SK-MEL-5 (cell line): ENCODE measurements at places on chromosomes 2 and 18. TPM values are rescaled to one million over a fixed set of nuclear protein-coding genes. Genes with fewer than 3 reads are reported as not detected.

Gene VSNL1
- total RNA-seq: 0.08 TPM in 1 of 2 replicates, not detected in the other

Gene MALL
- not detected in 2 replicates for total RNA-seq

Gene KCNIP3
- total RNA-seq: 18.1 and 21.0 TPM in 2 replicates

DNA sequence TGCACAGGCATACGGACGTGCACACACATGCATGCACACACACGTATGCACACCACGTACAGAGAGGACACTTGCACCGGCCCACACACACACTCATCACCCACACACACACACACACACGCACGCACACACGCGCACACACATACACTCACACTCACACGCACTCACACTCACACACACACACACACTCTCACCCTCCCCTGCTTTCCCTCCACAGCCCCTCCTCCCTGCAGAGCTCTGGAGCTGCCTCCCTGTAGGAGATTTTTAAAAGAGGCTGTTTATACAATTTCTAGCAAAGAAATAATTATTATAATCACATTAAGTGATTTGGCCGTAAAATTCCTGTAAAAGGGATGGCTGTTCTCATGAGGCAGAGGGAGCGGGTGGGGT, 36.5 kb upstream of the SNED1 start:
- no peak for DNase-seq

DNA sequence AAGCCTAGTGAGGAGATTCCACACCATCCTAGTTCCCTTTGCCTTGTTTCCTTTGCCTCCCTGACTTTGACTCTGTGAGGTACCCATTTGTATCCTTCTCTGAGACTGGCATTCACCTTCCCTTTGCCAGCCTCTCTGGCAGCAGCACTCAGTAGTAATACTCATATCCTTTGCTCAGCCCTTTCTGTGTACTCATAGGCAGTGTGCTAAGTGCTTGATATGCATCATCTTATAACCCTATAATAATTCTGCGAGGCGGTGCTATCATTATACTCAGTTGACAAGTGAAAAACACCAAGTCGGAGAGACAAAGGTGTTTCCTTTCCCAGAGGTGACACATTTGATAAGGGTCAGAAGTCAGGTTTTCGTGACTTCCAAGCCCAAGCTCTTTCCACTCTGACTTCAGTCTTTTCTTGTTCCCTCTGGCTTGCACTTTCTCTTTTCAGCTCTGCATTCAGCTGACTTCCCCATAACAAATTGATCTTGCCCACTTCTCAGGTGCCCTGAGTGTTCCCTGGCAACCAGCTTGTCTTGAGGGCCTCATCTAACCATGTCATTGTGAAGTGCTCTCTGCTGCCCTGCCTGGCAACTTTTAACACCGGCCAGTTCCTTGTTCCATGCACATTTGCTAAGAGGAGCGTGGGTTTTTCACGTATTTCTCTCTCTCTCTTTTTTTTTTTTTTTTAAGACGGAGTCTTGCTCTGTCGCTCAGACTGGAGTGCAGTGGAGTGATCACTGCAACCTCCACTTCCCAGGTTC, 94.5 kb upstream of the UPP2 start:
- DNase-seq: peak; percentile 23

DNA sequence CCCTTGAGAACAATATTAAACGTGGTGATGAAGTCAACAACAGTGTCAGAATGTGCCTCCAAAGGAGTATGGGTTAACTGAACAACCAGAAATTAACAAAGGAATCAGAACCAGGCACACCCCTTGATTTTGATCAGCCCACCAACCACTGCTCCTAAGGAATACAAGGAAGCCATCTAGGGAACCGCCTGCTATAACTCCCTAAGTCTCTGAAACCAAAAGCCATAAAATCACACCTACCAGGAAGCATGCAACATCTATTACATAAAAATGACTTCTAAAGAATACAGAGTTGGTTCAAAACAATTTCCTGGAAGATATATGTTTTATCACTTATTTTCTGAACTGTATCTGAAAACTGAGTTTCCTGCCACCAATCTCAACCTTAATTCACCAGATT, 360.0 kb downstream of the EPHA4 start:
- DNase-seq: no peak

DNA sequence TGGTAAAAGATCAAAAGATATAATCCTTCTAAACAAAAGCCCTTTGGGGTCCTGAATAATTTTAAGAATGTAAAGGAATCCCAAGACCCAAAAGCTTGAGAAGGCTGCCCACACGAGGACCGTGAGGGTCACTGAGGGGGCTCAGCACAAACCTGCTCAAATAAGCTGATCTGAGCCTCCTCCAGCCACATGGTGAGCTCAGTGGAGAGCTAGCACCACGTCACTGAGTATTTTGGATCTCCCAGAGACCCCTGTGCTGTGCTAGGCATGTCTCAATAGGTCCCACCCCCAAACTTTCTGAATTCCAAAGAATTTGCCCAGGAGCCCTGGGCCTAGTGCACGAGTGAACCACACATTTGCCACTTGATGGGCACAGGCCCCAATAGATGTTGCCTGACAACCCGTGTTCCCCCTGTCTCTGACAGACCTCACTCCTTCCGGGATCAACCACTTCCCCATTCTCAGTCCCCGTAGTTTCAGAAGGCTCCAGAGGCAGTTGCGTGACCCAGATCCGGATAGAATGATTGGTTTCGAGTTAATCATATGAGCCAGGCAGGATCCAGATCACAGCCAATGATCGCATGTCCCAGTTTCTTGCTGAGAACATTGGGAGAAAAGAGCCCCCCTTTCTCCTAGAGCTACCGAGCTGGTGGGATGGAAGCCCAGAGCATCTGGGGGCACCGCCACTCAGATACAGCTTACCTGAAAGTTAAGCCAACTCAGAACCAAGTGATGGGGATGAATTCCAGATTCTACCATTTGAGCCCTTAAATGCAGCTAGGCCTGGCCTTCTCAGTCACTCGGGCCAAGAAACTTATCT, 203.8 kb downstream of the TNS1 start:
- DNase-seq: no peak

GRCh38 chr2:95026471-95027368, 1.2 kb downstream of the MAL start:
- DNase-seq: no peak

DNA sequence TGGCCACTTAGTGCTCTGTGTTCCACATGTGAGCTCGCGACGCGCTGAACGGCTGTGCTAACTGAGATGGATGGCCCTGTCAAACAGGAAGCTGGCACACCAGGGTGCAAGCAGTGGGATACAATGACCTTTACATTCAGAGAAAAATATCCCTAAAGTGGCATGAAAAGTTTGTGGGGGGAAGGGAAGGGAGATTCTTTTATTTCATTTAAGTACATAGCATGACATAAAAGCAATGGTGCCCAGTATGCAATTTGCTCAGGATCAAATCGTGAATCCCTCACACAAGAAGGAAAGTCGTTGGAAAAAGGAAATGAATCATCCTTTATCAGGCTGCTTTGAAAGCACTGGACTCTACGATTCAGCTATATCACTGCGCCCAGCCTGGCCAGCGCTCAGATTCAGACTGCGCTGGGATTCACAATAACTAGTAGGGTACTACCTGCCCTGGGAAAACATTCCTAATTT, 26.0 kb downstream of the SATB2 start:
- no peak for DNase-seq

DNA sequence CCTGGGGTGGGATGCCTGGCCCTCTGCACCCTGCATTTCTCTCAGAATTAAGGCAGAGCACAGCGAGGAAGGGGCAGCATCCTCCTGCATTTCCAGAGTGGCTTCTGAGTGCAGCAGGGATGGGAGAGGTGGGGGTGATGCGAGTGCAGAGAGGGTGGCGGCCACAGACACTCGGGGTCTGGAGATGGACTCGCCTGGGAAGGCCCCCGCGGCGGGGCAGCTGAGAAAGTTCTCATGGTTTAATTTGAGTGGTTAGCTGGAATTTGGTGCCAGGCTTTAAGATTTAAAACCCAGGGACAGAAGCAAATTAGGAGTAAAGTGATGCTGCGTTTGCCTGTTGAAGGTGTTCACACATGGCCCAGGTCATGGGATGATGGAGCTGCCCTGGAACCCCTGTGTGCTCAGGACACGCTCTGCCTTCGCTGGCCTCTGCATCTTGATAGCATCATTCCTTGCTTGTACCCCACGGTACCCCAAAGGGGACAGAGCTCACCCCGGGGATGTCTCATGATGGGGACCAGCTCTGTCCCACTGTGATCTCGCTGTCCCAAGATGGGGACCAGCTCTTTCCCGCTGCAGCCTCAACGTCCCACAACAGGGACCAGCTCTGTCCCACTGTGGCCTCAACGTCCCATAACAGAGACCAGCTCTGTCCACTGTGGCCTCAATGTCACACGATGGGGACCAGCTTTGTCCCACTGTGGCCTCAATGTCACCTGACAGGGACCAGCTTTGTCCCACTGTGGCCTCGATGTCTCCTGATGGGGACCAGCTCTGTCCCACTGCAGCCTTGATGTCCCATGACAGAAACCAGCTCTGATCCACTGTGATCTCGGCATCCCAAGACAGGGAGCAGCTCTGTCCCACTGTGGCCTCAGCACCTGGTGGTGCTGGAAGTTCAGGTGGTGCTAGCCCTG, 27.5 kb downstream of the TMEM18 start:
- DNase-seq: no peak

DNA sequence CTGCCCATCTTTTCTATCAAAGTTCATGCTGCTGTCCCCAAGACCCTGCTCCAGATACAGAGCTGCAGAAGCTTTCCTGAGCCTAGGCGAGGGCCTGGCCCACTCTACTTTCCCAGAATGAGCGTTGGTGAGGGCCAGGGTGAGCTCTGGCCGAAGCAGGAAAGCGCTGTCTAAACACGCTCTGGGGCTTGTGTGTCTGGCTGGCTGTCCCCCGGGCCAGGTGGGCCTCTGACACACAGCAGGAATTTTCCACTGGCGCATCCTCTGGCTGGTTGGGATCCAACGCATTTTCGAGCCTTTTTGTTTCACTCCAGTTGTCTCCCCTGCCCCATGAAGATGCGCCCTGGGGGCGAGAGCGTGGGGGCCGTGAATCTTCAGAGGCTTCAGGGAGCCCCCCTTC, 17.8 kb upstream of the KCNK3 start:
- no peak for DNase-seq
